ENCODE measurements at places on chromosomes 3 and 15. TPM values are rescaled to one million over a fixed set of nuclear protein-coding genes. Genes with fewer than 3 reads are reported as not detected.

Gene ACKR2
- 0.16 TPM for total RNA-seq

GRCh38 chr3:94210256-94210655, 147.4 kb downstream of the NSUN3 start:
- DNase-seq, result no peak

DNA sequence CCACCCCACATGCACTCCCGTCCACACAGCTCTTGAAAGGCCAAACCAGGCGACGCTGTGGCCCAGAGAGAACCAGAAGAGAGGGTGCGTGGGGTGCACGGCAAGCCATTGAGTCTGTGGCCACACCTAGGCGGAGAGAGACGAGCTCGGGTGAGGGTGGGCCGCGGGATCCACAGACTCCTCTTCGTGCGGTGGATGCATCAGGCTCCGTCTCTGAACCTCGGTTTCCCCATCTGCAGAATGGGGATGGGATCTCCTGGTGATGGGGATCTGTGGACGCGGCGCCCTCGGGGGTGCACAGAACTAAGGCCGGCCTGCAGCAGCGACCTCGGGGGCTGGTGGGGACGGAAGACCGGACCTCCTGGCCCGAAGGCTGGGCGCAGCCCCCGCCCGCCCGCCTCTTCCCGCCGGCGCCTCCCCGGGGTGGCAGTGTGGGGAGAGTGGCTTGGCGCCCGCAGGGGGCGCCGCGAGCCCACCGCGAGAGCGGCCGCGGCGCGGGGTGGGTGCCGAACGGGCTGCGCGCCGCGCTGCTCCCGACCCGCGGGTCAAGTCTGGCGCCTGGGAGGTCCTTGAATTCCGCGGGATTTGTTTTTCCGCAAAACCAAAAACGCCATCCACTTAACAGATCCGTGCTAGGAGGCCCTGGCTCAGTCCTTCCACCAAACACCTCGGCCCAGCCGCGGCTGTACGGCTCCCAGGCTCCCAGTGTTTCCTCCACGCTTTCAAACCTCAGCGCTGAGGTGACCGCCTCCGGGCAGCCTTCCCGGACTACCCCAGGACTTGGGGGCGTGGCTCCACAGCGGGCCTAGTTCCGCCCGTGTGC, 13.2 kb upstream of the ADPGK start:
- no peak for DNase-seq

Gene PEX5L
- total RNA-seq, result 49.6 TPM

Gene SUCNR1
- 1.2 TPM for total RNA-seq

DNA sequence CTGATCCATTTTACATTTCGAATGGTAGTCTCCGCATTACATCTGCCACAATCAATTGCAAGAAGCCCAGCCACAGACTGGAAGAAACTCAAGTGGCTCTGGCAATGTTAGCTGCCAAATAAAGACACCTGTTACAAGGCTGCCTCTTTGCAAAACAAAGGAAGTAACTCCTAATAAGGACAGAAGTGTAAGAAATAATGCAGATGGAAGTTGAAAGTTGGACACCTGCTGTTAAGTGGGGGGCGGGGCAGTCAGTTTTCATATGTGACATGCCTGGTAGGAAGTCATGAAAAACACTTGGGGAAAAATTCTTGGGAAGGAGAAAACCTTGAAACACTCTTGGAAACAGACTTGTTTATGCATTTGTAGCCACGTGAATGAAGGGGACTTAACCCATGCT, 54.1 kb upstream of the ATP2C1 start:
- DNase-seq, result no peak

DNA sequence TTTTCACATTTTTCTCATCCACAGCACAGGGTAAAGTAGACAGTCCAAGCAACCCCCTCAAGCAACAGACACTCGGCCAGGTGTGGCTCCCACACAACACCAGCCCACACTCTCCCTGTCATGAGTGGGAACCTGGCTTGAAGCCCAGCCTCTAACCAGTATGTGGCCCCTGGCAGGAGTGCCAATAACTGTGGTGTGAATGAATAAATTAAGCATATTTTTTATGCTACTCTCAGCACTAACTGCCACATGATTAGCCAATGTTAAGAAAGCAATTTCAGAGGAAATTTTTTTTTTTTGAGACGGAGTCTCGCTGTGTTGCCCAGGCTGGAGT, 9.9 kb downstream of the IL17RD start:
- no peak for DNase-seq

GRCh38 chr3:10328460-10329071, 7.7 kb upstream of the SEC13 start:
- DNase-seq, result no peak

GRCh38 chr3:71075494-71075893, 508.0 kb downstream of the FOXP1 start:
- no peak for DNase-seq

- DNase-seq, result peak; percentile 4
Observed at GRCh38 chr3:53287131-53287629, 31.4 kb upstream of the TKT start.

- no peak for DNase-seq
Observed at GRCh38 chr3:101938262-101938847, 89.0 kb downstream of the NFKBIZ start.

DNA sequence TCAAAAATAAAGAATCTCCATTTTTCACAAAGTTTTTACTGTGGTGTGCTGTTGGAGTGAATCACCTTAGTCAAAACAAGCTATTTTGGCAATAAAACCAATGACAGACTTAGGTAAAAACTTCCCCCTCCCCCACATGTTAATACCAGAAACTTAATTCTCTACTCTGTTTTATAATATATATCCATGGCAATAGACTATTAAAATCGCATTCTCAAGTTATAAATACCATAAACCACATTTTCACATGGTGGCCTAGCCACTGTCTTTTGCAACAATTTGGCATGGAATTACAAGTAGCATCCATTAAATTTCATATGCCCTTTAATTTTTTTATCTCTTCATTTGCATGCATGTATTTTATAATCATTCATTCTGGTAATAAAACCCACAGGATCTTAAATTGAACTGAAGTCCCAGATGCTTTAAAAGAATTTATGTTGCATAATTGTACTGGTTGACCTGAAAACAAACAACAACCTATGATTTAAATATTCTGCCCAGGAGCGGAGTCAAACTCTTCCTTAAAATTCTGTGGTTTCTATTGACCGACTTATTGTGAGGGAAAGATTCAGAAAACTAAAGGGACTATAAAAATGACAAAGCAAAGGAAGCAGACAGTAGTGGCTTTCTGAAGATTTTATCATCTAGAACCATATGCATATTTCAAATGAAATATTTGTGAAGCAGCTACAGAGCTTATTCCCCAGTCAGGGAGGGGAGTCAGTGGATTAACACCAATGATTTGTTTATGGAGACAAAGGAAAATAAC, 229.0 kb upstream of the TBL1XR1 start:
- no peak for DNase-seq

Gene TRIM42
- not detected for total RNA-seq

DNA sequence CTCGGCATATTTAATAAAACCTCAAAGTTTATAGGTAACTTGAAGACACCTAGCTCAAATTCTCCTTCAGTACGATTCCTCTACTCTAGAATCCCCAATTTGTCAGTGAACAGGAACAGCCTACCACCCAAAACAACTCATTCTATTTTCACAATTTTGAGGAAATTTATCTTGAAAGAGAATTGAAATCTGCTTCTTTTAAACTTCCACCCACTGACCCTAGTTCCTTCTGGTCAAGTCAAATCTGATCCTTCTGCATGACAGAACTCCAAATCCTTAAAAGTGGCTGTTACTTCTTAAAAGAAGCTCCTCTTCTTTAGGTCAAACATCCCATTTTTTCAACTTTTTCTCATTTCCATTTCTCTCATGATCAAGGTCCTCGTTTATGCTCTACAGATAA, 4.4 kb downstream of the GABPB1 start:
- DNase-seq, result no peak

DNA sequence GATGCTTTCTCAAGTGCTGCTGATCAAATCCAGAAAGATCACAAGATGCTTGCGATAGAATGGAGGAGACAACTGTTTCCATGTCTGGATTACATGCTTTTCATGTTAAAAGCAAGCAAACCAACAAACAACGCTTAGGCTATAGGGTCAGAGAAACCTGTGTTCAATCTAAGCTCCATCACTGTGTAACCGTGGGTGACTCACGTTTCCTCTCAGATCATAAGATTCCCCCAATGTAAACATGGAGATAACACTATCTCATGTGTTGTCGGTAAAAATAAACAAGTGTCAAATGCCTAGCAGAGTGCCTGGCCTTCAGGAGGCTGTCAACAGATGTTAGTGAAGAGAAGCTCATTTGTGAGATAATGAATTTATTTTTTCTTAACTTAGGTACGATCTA, 907.8 kb downstream of the NTRK3 start:
- no peak for DNase-seq

GRCh38 chr3:13584901-13585300, 36.0 kb downstream of the FBLN2 start:
- no peak for DNase-seq

DNA sequence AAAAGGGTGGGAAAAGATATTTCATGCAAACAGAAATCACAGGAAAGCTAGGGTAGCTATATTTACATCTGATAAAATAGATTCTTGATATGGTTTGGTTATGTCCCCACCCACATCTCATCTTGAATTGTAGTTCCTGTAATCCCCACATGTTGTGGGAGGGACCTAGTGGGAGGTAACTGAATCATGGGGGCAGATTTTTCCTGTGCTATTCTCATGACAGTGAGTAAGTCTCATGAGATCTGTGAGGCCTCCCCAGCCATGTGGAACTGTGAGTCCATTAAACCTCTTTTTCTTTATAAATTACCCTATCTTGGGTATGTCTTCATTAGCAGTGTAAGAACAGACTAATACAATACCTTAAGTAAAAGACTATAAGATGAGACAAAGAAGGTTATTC, 558.1 kb downstream of the RSL24D1 start:
- DNase-seq, result no peak

DNA sequence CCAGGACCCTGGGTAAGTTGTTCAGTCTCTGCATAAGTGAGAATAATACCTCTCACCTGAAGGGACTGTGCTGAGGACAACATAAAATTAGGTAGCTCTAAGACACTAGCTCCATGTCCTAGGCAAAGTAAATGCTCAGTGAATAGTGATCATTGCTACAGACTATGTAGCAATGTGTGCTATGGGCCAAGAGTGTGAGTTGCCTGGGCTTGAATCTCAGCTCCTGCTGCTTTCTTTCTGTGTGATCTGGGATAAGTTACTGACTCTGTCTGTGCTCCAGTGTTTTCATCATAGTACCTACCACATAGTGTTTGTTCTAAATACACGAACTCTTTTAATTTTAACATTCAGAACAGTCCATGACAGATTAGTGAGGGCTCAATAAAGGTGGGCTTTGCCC, 81.1 kb upstream of the MFGE8 start:
- no peak for DNase-seq

GRCh38 chr3:195809291-195809785, 2.4 kb downstream of the MUC4 start:
- DNase-seq, result no peak

DNA sequence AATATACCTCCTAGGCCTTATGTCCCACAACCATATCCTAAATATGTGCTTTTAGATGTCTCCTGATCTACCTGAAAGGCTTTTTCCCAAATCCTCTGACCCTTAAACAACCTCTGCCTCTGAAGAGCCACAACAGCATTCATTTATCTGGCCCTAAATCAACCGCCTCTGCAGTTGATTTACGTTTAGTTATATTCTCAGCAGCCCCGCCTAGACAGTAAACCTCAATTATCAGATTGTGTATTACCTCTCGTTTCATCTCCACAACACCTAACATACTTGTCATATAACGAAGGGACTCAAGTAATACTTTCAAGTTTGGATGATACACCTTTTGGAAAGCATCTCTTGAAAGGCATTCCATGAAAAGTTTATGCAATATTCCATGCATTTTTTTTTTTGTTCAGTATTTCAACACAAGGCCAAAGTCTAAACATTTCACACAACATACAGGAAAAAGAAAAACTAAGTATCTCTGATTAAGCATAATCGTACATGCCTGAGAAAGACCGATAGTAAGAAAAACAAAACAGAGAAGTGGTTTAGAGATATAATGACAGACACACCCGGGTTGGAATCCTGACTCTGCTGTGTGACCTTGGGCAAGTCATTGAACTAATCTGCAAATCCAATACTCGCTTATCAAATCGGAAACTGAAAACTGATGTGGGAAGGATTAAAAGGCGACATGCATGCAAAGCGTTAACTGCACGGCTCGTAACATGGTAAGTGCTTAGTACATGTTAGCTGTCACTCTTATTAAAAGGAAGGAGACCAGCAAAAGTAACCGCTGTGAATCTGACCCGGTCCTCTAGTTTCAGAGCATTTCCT, 778 bp downstream of the CRBN start:
- no peak for DNase-seq

Gene GUCA1C
- not detected for total RNA-seq

GRCh38 chr3:151101270-151101969, 16.0 kb downstream of the MED12L start:
- no peak for DNase-seq

DNA sequence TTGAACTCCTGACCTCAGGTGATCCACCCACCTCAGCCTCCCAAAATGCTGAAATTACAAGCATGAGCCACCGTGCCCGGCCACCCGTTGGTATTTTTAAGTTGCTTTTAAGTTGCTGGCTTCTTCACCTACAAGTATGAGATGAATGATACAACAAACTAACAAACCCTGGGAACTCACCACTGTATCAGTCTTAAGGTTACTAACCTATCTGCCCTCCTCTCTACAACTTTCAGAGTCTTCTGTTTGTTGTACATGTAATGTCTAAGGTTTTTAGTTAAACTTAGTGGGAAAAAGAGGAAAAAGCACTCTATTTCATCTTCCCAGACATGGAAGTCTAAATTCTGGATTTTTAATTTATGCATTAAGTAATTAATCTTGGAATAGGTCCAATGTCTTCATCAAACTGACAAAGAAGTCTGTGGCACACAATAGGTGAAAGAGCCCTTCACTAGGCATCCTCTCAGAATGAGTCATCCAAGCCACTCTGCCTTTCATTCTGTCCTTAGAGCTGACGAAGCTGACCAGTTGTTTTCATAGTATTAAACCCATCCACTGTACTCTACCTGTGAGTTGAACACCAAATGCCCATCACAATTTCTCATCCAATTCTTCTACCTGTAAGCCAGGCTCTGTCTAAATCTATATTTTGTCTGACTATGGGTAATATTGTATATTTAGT, 936.1 kb downstream of the TUSC7 start:
- DNase-seq, result no peak

GRCh38 chr3:53650424-53650823, 156.0 kb downstream of the CACNA1D start:
- no peak for DNase-seq

- no peak for DNase-seq
Observed at GRCh38 chr3:126439346-126439967, 36.2 kb downstream of the ZXDC start.

Gene GOLGA6B
- not detected for total RNA-seq

Gene EEFSEC
- total RNA-seq, result 5.1 TPM

- DNase-seq, result no peak
Observed at GRCh38 chr3:131735116-131735515, 232.3 kb upstream of the MRPL3 start.

Gene KLF15
- total RNA-seq, result 2.8 TPM

- no peak for DNase-seq
Observed at GRCh38 chr15:66709884-66710283, 7.8 kb downstream of the SMAD6 start.

GRCh38 chr3:126399756-126400155, 5.0 kb downstream of the CFAP100 start:
- no peak for DNase-seq

Gene RETNLB
- not detected for total RNA-seq

Gene COPG1
- total RNA-seq, result 117 TPM

Gene MST1
- total RNA-seq, result 7.5 TPM
